ENCODE measurements at places on chromosomes 2 and 18. TPM values are rescaled to one million over a fixed set of nuclear protein-coding genes. Genes with fewer than 3 reads are reported as not detected.

- no peak for DNase-seq
Measured at GRCh38 chr2:156489750-156490465, 53.7 kb downstream of the GPD2 start.

SF3B6 gene
- total RNA-seq = 85.3 TPM

DNA sequence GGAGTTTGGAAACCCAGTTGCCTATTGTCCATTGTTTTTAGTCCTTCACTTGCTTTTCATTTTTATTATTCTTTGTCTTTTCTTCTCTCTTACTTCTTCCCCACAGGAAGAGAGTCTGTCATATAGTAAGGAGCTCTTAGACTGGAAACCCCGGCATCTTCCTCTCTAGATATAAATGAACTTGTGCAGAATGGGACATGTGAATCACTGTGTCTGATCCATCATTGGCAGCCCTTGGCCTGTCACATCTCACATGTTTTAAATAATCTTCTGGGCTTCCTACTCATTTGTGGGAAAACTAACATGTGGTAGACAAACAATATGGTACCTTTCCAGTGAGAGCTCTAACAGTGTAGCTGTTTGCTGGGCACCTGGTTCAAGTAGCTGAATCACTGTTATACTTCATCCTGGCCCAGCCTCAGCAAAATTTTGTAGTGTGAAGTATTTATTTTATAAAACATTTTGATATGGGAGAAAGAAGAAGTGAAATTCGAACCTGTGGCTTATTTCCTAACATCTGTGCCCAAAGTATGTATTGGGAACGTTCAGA lies 112.8 kb downstream of the PHLPP1 start:
- no peak for DNase-seq

ESPNL gene
- 0.38 TPM for total RNA-seq

GRCh38 chr18:59429608-59430007 lies 70.5 kb upstream of the LMAN1 start:
- no peak for DNase-seq

GRCh38 chr2:8174641-8175257 lies 507.1 kb upstream of the ID2 start:
- no peak for DNase-seq

- no peak for DNase-seq
Measured at GRCh38 chr18:32582455-32582854, 111.8 kb upstream of the GAREM1 start.

GRCh38 chr18:51168960-51169662 lies 28.4 kb downstream of the MEX3C start:
- DNase-seq = no peak

DNA sequence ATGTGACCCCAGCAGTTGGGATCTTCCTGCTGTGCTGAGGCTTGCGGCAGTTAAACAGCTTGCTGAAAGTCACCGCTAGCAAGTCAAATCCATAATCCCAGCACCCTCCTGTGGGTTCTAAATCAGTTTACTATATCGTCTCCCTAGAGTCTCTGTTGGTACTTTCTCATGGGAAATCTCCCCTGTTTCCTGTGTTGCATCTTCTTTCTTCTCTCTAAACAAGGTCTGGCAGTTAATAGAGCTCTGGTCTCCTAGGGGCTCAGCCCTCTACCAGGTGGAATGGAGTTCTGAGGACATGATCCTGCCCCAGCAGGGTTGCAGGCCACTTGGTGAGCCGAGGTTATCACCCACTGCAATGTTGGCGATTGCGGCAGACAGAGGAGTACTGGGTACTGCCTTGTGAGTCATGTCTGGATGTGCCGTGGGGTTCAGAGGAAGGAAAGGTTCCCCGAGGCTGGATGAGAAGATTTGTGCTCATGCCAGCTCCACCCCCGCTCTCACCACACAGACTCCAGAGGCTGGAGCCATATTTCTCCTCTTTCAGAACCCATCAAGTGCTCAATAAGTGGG lies 59.4 kb upstream of the SIX2 start:
- DNase-seq = no peak

DNA sequence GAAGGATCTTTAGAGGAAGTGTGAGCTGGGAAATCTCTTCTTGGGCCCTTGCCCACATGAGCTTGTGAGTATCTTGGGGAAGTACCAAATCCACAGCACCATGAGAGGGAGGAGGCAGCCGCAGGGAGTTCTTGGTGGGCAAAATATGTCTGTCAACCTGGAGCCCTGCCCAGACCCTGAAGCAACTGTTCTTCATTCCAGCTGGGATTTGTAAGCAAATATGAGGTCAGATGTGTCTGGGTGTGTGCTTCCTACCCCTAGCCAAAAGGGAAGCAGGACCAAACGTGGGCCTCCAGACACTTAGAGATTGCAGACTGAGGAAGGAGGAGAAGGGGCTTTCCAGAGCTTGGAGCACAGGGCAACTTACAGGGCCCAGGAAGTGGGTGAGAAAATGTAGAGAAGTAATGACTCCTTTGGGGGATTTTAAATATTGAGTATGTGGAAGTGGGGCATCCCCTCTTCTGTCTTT lies 41.9 kb downstream of the TMEM247 start:
- DNase-seq = no peak

GRCh38 chr2:224892574-224893204 lies 149.6 kb downstream of the DOCK10 start:
- DNase-seq = no peak

DNA sequence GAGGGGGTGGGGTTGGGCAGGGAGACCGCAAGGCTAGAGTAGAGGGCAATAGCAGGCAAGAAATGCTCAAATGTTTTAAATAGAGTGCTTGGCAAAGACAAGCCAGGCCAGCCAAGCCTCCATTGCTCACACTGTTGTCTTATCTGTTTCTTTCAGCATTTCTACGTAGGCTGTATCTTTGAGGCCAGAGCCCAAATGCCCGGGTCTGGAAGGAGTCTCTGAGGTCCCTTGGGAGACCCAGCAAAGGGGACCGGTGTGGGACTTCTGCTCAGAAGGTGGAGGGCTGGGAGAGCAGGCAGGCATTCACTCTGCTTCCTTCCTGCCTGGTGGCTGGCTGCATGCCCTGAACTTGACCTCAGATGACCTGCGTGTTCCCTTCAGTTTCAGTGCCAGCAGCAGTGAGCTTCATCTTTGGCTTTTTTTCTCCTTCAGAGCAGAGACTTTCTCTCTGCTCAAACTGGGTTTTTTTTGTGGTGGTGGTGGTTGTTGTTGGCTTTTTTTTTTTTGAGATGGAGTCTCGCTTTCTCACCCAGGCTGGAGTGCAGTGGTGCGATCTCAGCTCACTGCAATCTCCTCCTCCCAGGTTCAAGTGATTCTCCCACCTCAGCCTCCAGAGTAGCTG lies 13.7 kb upstream of the TET3 start:
- DNase-seq = no peak

PLA2R1 gene
- total RNA-seq = 14.8 TPM

- DNase-seq = no peak
Measured at GRCh38 chr2:106991866-106992265, 105.9 kb upstream of the ST6GAL2 start.

DNA sequence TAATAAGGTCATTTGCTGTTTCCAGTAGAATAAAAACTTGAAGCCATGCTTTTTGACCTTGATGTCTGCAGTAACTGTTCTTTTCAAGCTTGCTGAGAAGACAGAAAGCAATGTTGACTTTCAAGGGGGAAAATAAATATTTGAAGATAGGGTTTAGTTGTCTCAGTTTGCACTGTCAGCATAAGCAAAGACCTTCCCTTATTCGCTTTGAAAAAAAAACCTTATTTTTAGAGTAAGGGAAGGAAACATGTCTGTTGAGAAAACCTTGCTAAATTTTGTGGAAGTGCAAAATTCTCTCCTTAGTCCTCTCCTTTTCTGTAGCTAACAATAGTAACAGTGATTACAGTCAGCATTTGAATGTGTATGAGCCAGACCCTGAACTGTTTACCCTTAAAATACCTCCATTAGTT lies 43.1 kb downstream of the MAP4K4 start:
- no peak for DNase-seq

SIX2 gene
- 0.11 TPM for total RNA-seq

DNA sequence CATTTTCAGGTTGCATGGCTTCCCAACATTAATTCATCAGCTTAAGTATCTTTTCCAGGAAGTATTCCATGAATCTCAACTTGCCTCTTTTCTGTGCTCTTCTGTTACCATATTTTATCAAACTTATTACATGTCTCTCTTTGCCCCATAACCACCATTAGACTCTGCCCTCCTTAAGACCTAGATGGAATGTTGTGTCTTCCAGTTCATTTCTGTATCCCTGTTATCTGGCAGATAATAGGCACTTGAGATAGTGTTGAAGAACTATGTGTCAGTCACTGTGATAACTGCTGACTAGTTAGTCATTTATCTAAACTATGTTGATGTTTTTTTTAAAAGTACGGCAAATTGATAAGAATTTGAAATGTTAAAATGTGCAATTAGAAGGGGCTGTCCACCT lies 41.8 kb downstream of the GLS start:
- DNase-seq = no peak

DNA sequence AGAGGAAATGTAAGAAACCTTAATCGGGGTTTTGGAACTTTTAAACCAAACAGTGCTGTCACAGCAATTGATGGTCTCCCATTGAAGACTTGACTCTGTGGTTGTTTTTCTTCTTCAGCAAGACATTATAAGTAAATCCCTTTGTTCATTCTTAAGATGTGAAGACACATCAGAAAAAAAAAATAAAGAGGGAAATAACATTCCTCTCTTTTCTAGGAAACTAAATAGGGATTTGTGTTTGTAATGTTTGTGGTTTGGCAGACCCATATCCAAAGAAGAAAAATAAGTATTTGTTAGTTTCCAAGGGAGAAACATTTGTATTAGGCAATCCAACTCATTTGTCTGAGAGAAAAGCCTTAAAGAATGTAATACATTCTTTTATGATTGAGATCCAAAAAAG lies 359.9 kb downstream of the DSC3 start:
- no peak for DNase-seq

FAM228A gene
- 1.1 TPM for total RNA-seq

COL5A2 gene
- total RNA-seq = 438 TPM

- DNase-seq = no peak
Measured at GRCh38 chr18:59918320-59918755, 18.5 kb downstream of the PMAIP1 start.

DNA sequence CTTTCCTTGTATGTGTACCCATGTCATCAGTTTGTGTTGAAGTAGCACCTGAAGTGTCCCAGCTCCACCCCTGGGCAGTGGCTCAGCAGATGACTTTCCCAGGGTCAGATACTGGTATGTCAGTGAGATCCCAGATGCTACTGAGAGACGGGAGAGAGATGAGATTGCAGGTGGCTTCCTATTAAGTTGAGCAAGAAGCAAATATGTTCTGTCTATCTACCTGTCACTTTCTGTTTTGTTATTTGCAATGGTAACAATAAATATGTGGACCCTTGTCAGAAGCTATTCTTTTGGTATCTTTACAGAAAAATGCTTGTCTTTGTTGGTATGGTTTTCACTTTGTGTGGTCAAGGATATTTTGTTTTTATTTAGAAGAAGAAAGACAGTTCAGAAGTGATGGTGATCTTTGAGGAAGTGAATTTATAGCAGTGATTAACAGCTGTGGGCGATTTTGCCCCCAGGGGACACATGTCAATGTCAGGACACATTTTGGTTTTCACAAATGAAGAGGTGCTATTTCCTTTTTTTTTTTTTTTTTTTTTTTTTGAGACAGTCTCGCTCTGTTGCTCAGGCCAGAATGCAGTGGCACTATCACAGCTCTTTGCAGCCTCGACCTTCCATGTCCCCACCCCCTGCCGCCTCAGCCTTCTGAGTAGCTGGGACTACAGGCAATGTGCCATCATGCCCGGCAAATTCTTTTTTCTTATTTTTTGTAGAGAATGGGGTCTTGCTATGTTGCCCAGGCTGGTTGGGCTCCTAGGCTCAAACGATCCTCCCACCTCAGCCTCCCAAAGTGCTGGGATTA lies 21.4 kb downstream of the MGAT5 start:
- no peak for DNase-seq

GRCh38 chr2:64666810-64667438 lies 13.2 kb upstream of the SERTAD2 start:
- DNase-seq = no peak

GRCh38 chr2:9498210-9498609 lies 23.9 kb downstream of the IAH1 start:
- DNase-seq = no peak

RESP18 gene
- total RNA-seq = not detected

- no peak for DNase-seq
Measured at GRCh38 chr2:213199871-213200270, 48.5 kb upstream of the IKZF2 start.

GRCh38 chr2:109637749-109638570 lies 23.8 kb downstream of the SOWAHC start:
- DNase-seq = no peak

- no peak for DNase-seq
Measured at GRCh38 chr18:26697186-26697884, 149.0 kb upstream of the KCTD1 start.

- no peak for DNase-seq
Measured at GRCh38 chr2:120857422-120857821, 121.8 kb downstream of the GLI2 start.

- no peak for DNase-seq
Measured at GRCh38 chr2:128564551-128564950, 245.9 kb upstream of the HS6ST1 start.

DNA sequence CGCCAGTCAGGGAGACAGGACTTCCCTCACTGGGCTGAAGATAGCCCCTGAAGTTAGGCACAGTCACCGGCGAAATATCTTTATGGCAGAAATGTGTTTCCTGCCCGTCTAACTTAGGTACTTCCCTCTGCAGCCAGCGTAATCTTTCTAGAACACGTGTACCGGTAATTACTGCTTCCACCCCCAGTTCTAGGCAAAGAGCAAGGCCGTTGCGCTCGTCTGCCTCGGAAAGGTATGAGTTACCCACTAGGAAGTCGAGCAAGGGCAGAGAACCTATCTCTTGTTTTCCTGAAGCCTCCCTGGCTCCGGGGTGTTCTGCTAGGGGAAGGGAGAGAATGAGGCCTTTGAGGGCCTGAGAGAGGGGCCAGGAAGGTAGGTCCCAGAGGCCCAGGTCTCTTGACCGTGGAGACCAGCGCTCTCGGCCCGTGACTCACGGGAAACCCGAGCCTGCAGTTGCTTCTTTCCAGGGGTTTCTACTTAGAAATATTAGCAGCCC lies 70.0 kb downstream of the TWSG1 start:
- DNase-seq = no peak

REEP1 gene
- 1.8 TPM for total RNA-seq

DNA sequence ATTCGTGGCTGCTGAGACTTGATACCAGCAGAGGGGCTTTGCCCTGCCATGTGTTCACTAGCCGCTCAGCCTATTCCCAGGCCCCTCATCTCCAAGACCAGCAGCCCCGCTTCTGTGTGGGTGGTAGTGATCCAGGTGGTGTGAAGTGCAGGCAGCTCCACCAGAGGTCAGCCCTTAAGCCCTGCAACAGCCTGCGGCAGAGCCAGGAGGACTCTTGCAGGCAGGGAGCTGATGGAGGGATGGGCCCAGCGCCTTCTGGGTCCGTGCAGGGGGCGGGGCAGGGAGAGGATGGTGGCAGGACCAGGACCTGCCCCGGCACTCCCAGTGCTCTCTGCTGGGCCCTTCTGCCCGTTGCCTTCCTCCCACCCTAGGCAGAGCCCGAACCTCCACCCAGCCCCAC lies 162.0 kb downstream of the SH3BP4 start:
- no peak for DNase-seq

GRCh38 chr18:43572163-43572562 lies 294.9 kb upstream of the SYT4 start:
- no peak for DNase-seq
